ENCODE measurements at places on chromosomes 16 and 17.
A peak's percentile ranks its signal among the peaks of the same experiment; 100 is the strongest.

- DNase-seq, result no peak
Measured at GRCh38 chr17:80859002-80859941, 132.4 kb upstream of the CHMP6 start.

- DNase-seq, result no peak
Measured at GRCh38 chr17:13365331-13365730, 236.4 kb downstream of the HS3ST3A1 start.

GRCh38 chr16:35751191-35751941 lies 2292.0 kb downstream of the TP53TG3F start:
- DNase-seq, result no peak

GRCh38 chr16:65342231-65342866 lies 220.5 kb upstream of the CDH11 start:
- no peak for DNase-seq

- DNase-seq, result no peak
Measured at GRCh38 chr16:69600202-69600601, 34.4 kb downstream of the NFAT5 start.

DNA sequence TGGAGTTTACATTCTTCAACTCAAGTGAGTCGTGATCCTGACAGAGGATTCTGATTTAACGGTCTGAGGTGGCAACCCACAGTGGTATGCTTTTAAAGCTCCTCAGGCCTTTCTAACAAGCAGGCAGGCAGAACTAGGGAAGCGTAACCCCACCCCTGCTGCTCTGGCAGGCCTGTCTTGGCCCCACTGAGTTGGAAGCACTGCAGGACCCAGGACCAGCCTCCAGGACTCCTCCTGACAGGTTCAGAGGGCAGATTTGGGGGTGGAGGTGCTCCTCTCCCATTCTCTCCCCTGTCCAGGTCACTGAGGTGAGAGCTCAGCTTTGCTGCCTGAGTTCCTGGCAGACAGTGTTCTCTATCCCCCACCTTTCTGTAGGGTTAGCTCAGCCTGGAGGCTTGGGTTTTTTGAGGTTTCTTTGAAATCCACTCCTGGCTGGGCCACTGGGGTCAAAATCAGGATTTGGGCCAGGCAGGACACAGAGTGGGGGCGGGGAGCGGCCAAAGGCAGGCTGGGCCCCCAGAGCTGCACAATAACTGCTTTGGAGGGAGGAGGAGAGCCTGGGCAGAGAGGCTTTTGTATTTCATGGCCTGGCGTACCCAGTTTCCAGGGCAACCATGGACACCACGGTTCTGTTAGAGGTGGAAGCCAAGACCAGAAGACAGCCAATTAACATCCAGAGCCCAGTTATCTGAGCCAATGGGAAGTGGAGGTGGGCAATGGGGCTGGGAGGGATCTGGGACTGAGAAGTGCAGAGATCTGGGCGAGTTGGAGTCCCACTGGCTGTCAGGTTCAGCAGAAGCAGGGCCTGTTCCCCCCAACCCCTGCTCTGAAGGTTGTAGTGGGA lies 9.5 kb downstream of the MRPL27 start:
- no peak for DNase-seq

- DNase-seq, result no peak
Measured at GRCh38 chr16:65121870-65122723, at the start of gene CDH11. Gene CDH11 (minus strand): TSS chr16:65122063. CDS start chr16:65004869, 117,194 bp downstream.

- DNase-seq, result no peak
Measured at GRCh38 chr16:49497466-49497865, 123.9 kb downstream of the C16orf78 start.

GRCh38 chr17:81010935-81011334 lies 19.3 kb downstream of the CHMP6 start:
- no peak for DNase-seq

- DNase-seq, result no peak
Measured at GRCh38 chr17:75499313-75500022, 15.9 kb downstream of the CASKIN2 start.

GRCh38 chr17:2042390-2042847 lies 597 bp downstream of the OVCA2 start:
- no peak for DNase-seq

- no peak for DNase-seq
Measured at GRCh38 chr16:13510425-13511151, 409.4 kb upstream of the ERCC4 start.

- DNase-seq, result no peak
Measured at GRCh38 chr16:17572145-17572544, 101.4 kb upstream of the XYLT1 start.

DNA sequence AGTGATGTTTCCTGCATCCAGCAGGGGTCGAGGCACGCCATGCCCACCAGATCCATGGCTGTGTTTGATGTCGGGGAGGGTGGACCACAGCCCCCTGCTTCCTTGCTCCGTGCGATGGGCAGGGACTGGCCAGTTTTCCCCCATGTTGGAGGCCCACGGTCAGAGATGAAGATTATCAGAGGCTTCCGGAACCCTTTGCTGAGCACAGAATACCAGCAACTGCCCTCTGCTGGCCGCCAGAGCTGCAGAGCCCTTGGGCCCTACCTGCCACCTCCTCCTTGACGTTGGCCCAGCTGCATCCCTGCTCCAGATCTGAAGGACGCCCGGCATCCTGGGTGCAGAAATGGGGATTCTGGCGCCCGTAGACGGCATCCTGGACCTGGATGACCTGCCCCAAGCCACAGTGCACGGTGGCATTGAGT lies 23.7 kb upstream of the BCO1 start:
- DNase-seq, result no peak

- peak; percentile 76 for DNase-seq
Measured at GRCh38 chr16:30032083-30032819, 1.2 kb upstream of the TLCD3B start.

DNA sequence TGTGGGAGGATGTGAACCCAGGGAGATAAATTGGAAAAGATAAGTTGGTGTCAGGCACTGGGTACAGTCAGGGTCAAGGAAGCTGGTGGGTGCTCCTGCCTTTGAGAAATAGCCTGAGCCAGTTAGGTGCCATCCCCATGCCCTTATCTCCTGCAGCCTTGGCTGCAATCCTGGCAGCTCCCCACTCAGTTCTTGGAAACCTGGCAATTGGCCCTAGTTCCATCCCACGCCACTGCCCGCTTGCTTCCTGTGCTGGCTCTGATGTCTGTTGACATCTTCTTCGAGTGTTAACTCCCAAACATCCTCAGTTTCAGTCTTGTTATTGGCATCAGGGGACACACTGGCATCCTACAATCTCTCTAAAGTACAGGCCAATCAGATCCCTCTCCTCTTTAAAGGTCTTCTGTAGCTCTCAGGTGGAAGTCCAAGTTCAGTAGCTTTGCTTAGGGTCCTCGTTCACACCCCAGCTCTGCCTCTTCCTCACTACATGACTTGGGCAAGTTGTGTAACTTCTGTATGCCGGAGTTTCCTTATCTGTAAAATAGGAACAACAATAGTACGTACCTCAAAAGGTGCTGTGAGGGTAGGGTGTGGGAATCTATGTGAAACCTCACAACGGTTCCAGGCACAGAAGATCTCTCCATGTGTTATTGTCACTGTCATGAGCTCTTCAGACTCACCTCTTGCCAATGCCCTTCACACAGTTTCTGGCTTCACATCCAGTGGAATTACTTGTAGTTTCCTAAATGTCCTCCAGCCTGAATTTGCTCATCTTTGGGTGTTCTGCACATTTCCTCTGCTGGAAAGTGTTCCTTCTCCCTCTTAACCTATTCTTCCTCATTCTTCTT lies 13.5 kb upstream of the PRKAR1A start:
- no peak for DNase-seq

DNA sequence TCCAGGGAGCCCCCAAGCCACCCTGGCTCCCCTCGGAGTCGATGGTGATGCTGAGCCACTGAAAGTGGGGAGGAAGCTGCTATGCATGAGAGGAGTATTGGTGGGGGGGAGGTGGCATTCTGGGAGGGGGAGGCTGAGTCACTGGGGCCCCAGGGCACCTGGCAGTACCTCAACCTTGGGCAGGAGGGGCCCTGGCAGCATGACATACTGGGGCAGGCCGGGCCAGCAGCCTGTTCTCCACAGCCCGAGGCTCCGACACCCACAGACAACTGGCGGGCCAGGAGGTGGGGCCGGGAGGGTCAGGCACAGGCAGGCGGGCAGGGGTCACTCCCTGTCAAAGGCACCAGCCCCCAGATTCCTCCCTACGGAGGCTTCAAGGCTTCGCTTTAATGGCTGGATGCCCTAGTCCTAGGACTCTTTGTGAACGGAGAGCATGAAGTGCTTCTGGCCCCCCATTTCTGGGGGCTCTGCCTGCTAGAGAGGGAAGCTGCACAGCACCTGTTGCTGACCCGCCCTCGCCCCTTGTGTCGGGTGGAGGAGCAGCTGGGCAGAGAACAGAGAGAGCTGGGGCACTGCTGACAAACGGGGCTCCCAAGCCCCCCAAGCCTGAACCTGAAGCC lies 928 bp downstream of the CASKIN2 start:
- no peak for DNase-seq

DNA sequence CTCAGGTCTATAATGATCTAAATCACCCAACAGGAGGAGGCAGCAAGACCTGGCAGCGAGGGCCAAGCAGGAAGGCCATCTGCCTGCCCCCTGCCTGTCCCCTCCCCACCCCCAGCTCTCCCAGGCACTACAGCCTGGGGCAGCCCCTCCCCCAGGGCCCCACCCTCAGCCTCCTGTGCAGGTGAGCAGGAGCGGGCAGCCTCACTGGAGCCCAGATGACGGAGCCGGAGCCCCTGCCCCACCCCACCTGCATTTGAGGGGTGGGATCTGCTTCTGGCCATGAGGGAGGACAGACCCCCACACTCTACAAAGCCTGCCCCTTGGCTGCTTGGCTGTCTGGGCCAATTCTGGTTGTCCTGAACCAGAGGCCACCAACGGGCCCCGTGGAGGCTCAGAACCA lies 12.4 kb upstream of the BAHCC1 start:
- no peak for DNase-seq

- no peak for DNase-seq
Measured at GRCh38 chr17:72887917-72888316, 204.6 kb downstream of the SLC39A11 start.

DNA sequence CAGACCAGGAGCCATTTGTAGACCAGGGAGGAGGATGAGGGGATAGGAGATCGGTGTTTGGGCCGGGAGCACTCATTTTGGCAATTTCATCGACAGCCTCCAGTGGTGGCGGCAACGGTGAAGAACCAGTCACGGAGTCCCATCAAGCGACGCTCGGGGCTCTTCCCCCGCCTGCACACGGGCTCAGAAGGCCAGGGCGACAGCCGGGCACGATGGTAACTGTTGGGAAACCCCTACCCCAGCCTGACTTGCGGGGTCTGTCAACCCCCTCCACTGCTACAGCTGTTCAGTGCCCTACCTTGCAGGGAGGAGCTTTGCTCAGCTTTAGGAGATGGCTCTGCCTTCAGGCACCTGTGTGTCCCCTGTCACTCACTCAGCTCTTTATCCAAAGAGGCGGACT lies 43.0 kb downstream of the OR1D5 start:
- DNase-seq, result no peak

- no peak for DNase-seq
Measured at GRCh38 chr16:12587646-12588277, 215.9 kb downstream of the CPPED1 start.

- DNase-seq, result no peak
Measured at GRCh38 chr16:72809446-72809845, 238.5 kb downstream of the ZFHX3 start.

- DNase-seq, result no peak
Measured at GRCh38 chr16:74275031-74275636, 21.5 kb upstream of the PSMD7 start.

DNA sequence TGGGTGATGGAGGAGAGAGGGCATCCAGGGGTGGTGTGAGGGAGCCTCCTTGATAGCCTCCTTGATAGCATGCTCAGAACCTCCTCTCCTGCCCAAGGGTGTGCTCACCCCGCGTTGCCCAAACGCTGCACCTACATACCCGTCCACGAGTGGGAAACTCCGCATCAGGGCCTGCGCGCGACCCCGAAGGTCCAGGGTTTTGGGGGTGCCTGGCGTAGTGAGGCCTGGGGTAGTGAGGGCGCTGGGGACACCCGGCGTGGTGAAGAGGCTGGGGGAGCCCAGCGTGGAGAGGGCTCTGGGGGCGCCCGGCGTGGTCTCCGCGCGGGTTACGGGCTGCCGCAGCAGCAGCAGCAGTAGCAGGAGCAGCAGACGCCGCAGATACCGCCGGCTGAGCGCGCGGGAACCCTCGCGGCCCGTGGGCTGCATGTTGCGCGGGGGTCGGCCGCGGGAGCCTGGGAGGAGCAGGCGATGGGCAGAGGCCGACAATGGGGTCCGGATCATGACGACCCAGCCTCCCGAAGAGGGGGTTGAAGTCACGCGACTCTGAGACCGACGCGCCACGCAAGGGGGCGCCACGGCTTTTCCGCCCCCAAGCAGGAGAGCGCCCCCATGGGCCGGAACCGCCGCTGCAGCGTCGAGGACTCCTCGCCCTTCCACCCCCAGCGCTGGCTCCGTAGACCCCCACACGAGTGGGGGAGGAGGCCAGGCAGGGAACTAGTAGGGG lies at the start of gene DPEP3:
Gene DPEP3, minus strand, starts transcription at position 545 of the 724 bp plus-strand sequence. Its CDS starts 119 bp downstream, at position 426.
- no peak for DNase-seq

GRCh38 chr17:5011928-5012327 lies 14.2 kb downstream of the KIF1C start:
- no peak for DNase-seq

DNA sequence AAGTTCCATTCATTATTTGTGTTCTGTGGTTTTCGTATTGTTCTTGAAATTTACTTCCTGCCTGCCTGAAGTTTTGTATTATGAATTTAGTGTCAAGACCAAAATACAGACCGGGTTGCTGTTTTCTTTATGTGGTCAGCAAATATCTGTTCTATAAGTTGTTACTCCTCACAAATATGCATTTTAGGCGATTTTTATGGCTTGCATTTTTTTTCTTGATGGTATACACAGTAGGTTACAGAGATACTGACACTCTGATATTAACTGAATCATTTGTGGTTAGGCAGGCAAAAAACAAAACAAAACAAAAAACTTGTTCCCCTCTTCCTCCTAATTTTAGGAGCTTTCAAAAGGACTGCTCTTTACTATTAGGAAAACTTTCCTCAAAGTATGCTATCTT lies 52.6 kb downstream of the BCAS3 start:
- no peak for DNase-seq
